Globus pallidus (tissue), 1 donor: ENCODE measurements at places on chromosomes 6 and 20.

DNA sequence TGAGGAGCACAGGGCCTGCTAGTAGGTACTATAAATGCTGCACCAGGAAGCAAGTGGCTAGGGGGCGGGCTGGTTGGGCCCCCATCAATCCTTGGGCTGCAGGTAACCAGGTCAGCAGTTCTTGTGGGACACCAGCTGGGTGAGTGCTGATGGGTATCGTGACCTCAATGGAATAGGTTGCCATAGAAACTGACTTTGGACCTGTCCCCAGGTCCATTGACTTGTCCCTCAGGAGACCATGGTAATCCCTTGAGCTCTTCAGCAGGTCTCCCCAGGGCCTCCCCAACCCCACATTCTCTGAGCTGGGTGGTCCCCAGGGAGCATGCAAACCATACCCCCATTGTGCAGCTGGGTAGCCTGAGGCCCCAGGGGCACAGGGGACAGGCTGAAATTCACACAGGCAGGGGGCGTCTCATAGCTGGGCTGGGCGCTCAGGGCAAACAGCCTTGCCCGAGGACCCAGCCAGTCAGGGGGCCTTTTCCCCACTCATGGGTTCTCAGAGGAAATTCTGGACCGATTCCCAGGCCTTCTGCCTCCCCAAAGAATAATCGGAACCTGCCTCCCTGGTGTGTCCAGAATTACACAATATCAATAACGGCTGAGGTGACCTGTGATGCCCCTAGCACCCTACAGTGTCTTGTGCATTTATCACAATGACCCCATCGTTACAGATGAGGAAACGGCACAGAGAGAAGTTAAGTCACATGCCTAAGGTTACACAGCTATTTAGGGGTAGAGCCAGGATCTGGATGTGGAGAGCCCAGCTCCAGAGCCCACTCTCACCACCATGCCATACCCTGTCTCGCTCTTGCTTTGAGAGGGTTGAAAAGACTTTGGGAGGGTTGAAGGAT lies 35.9 kb downstream of the SRC start:
- DNase-seq = no peak

DNA sequence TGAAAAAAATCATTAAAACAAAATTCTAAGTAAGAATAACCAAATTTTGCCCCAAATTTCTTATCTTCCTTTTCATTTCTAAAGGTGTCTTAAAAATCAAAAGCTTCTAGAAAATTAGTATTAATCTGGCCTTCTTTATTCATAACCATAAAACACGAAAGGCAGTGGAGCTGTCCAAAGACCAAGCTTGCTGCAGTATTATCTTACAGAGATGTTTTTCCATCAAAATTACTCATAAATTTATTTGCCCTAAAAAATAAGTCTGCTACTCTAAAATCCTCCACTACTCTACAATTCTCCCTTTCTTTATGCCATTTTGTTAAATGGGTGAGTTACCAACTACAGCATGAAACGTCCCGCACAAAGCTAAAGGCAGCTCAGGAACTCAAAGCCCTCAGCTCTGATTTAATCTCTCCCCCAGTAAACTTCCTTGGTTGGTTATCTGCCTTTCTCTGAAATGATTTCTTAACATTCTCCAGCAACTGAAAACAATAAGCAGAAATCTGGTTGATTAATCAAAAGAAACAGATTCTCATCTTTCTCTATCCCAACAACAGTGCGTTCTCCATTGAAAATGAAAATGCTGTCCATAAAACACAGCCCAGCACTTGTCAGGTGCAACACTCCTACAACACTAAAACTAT lies 2.1 kb downstream of the USP49 start:
- no peak for DNase-seq

- DNase-seq = peak; percentile 73
Observed at GRCh38 chr6:53718597-53719460, 53.3 kb upstream of the KLHL31 start.

GRCh38 chr6:108211671-108212070 lies 45.8 kb downstream of the NR2E1 start:
- DNase-seq = no peak

DNA sequence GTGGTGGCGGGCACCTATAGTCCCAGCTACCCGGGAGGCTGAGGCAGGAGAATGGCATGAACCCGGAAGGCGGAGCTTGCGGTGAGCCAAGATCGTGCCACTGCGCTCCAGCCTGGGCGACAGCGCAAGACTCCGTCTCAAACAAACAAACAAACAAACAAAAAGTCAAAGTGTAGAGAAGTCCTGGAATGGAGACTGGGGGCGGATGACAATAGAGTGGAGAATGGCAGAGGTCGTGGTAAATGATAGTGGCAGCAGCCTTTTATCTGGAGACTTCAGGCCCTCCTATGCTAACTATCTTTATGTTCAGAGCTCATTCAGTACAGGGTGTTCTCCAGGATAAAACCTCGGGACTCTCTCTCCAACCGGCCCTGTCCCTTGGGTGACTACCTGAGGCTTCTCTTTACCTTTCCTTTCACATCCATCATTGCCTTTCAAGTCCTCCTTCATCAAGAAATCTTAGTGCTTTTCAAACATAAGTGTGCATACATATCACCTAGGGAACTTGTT lies 1.4 kb upstream of the FKBPL start:
- DNase-seq = no peak
